ENCODE measurements at places on chromosomes 12 and 14.

GRCh38 chr14:58353516-58354299 lies 42.0 kb upstream of the TOMM20L start:
- DNase-seq, result no peak

- no peak for DNase-seq
Measured at GRCh38 chr12:9636851-9637206, 29.1 kb upstream of the KLRB1 start.

- no peak for DNase-seq
Measured at GRCh38 chr14:54209511-54210250, 187.1 kb upstream of the CDKN3 start.

- no peak for DNase-seq
Measured at GRCh38 chr14:64209444-64210131, 84.6 kb downstream of the ESR2 start.

DNA sequence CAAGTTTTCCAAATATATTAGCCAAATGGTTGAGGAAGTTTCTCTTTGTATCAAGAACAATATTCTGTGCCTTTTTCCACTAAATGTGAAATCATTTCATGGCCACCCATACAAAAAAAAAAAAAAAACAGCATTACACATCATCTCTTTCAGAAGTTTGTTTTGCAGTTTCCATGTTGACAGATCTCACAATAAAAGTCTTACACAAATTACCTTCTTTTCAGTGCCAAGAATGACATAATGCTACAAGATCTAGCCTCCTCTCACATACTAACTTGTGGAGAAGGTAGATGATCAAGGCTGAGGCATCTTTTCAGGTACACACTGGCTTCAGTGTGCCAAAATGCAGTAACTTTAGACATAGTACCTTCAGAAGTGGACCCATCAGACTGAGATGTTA lies 35.3 kb downstream of the PRKD1 start:
- no peak for DNase-seq

DNA sequence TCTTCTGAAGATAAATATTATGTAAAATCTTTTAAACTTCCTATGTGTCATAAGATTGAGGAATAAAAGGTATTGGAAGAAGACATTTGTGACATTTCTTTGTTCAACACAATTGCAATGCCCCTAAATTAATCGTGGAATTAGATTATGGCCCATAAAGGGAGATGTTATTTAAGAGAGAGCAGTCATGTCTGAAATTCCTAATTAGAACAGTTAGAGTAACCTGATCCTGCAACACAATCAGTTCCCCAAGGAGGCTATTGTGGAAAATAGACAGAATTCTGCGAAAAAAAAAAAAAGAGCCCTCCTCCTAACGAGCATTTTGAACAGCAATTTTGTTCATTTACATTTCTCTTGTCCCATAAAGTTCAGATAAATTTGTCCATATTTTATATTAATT lies 339.5 kb downstream of the PAWR start:
- DNase-seq, result no peak
